Activated T-helper 1 cell treated with anti-CD3 and anti-CD28 coated beads, Interleukin-12 subunit alpha, Interleukin-12 subunit beta, Interleukin-2, Interleukin-4 antibody, amounts not matched to agents 30 ng/mL and 10 ng/mL and 1 ng/mL, durations not matched to agents 14 hours and 24 hours and 36 hours (primary cell): ENCODE measurements at places on chromosomes 6 and 20. TPM values are rescaled to one million over a fixed set of nuclear protein-coding genes. Genes with fewer than 3 reads are reported as not detected.
A peak's percentile ranks its signal among the peaks of the same experiment; 100 is the strongest.

RIMS4 gene
- not detected in 2 replicates for total RNA-seq

GSTA3 gene
- not detected in 2 replicates for total RNA-seq

THEMIS gene
- 10.6 and 11.3 TPM in 2 replicates for total RNA-seq

CDSN gene
- not detected in 2 replicates for total RNA-seq

SPATA25 gene
- 0.59 and 1.1 TPM in 2 replicates for total RNA-seq

NOL7 gene
- 97.7 and 100 TPM in 2 replicates for total RNA-seq

HLA-DRB5 gene
- 15.8 and 20.3 TPM in 2 replicates for total RNA-seq

ABHD16B gene
- total RNA-seq: not detected in 2 replicates

CTCFL gene
- total RNA-seq: not detected in 2 replicates

DNMT3B gene
- 0.75 and 0.93 TPM in 2 replicates for total RNA-seq

TSPO2 gene
- total RNA-seq: not detected in 2 replicates

IL17F gene
- total RNA-seq: 0.27 TPM in 1 of 2 replicates, not detected in the other

NR2E1 gene
- not detected in 2 replicates for total RNA-seq

DNA sequence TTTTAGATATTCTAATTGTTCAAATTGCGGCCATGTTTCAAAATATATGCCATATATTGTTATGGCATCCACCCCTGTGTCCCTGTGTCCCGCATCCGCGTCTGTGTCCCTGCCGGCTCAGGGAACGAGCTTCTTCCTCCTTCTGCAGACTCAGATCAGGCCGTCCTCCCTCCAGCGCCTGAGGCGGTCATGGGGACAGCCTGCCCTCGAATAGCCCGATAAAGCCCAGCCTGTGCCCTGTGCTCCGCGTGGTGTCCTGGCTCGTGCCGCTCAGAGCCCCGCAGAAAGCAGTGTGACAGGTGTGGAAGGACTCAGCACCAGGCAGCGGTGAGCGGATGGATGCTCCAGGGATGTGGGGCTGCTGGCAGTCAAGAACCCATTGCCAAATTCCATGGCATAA is 663.4 kb upstream of the DEFB115 start:
- H3K4me1 ChIP-seq: no peaks in the 10 kb centered on the region
- DNase-seq: no peak
- H3K4me3 ChIP-seq: no peak overlapping the region
- H3K36me3 ChIP-seq: no peaks in the 10 kb centered on the region
- no peaks in the 10 kb centered on the region for H3K27me3 ChIP-seq

GRCh38 chr20:16541226-16541625 is 32.0 kb downstream of the KIF16B start:
- no peak overlapping the region for H3K27ac ChIP-seq
- no peaks in the 10 kb centered on the region for H3K4me1 ChIP-seq
- H3K36me3 ChIP-seq: no peaks in the 10 kb centered on the region
- no peaks in the 10 kb centered on the region for H3K27me3 ChIP-seq
- no peak for DNase-seq
- H3K4me3 ChIP-seq: no peak overlapping the region

- peaks cover 5% of the 10 kb centered on the region for H3K27me3 ChIP-seq
- no peaks in the 10 kb centered on the region for H3K36me3 ChIP-seq
- H3K4me3 ChIP-seq: no peak overlapping the region
- H3K4me1 ChIP-seq: no peaks in the 10 kb centered on the region
- DNase-seq: no peak
- no peak overlapping the region for H3K27ac ChIP-seq
These were observed 180.1 kb upstream of the ARID1B start for GRCh38 chr6:156597095-156597494.

- H3K36me3 ChIP-seq: no peaks in the 10 kb centered on the region
- H3K4me3 ChIP-seq: no peak overlapping the region
- no peaks in the 10 kb centered on the region for H3K4me1 ChIP-seq
- DNase-seq: peak; percentile 19
- H3K27ac ChIP-seq: no peak overlapping the region
These were observed 31.6 kb upstream of the SLC32A1 start for GRCh38 chr20:38692436-38693411.

GRCh38 chr6:169132352-169132940 is 121.2 kb downstream of the THBS2 start:
- no peaks in the 10 kb centered on the region for H3K4me1 ChIP-seq
- no peaks in the 10 kb centered on the region for H3K36me3 ChIP-seq
- no peak for DNase-seq
- peaks cover 5% of the 10 kb centered on the region for H3K27me3 ChIP-seq
- no peak overlapping the region for H3K27ac ChIP-seq
- no peak overlapping the region for H3K4me3 ChIP-seq

- peaks cover 24% of the 10 kb centered on the region for H3K4me1 ChIP-seq
- no peak for DNase-seq
- no peaks in the 10 kb centered on the region for H3K36me3 ChIP-seq
- no peak overlapping the region for H3K27ac ChIP-seq
- H3K27me3 ChIP-seq: peaks cover 55% of the 10 kb centered on the region
These were observed 26.7 kb downstream of the SAYSD1 start for GRCh38 chr6:39088331-39088730.

DNA sequence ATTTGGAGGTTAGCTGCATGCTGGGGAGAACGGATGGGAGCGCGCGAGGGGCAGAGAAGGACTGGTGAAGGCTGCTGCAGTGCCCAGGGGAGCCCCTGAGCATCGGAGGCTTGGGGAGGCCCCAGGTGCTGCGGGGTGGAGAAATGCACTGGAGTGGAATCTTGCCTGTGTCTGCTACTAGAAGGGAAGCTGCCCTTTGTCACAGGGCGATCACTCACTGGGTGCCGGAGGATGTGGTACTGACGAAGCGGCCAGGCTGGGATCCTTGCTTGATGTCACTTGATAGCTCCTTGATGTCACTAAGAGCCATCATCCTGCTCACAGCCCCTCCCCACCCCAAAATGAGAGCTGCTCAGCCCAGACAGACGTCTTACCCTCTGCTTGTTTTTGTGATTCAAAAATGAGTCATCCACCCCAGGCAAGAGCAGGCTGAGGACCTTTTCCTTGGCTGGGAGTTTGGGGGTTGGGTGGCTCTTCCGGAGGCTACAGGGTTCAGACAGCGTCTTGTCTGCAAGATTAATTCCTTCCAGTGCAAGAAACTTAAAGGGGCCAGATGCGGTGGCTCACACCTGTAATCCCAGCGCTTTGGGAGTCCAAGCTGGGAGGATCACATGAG is 62.6 kb upstream of the PMEPA1 start:
- no peak for DNase-seq
- no peaks in the 10 kb centered on the region for H3K4me1 ChIP-seq
- H3K27ac ChIP-seq: no peak overlapping the region
- H3K27me3 ChIP-seq: peaks cover 13% of the 10 kb centered on the region

DNA sequence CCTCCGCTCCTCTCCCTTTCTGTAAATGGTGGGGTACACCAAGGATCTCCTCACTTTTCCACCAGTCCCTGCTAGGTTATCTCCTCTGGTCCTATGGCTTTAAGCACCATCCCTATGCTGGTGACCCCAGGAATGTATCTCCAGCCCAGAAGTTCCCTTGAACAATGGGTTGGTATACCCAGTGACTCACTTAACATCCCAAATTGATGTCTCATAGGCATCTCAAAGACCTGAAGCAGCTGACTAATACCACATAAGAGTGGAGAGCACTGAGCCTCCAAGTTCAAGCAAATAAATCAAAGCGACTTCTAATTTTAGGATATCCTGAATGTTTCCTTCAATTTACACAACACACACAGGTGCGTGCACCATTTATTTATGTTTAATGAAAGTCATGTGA is 48.3 kb downstream of the ADGRF1 start:
- H3K27me3 ChIP-seq: peaks cover 2% of the 10 kb centered on the region
- no peak overlapping the region for H3K4me3 ChIP-seq
- H3K27ac ChIP-seq: no peak overlapping the region
- DNase-seq: no peak
- no peaks in the 10 kb centered on the region for H3K4me1 ChIP-seq

GRCh38 chr6:100281471-100281901 is 183.2 kb downstream of the SIM1 start:
- H3K27ac ChIP-seq: no peak overlapping the region
- H3K4me1 ChIP-seq: no peaks in the 10 kb centered on the region
- peaks cover 3% of the 10 kb centered on the region for H3K27me3 ChIP-seq
- DNase-seq: no peak
- no peaks in the 10 kb centered on the region for H3K36me3 ChIP-seq

- no peaks in the 10 kb centered on the region for H3K4me1 ChIP-seq
- no peak for DNase-seq
- H3K27me3 ChIP-seq: no peaks in the 10 kb centered on the region
These were observed 233.6 kb downstream of the ADGRB3 start for GRCh38 chr6:68868646-68869045.

- H3K36me3 ChIP-seq: no peaks in the 10 kb centered on the region
- H3K4me3 ChIP-seq: no peak overlapping the region
- H3K27me3 ChIP-seq: peaks cover 3% of the 10 kb centered on the region
- peaks cover 23% of the 10 kb centered on the region for H3K4me1 ChIP-seq
- H3K27ac ChIP-seq: no peak overlapping the region
These were observed 261.2 kb downstream of the ADGB start for GRCh38 chr6:146859795-146860495.

GRCh38 chr6:167152862-167153261 is 4.9 kb downstream of the GPR31 start:
- H3K27me3 ChIP-seq: peaks cover 3% of the 10 kb centered on the region
- H3K4me1 ChIP-seq: peaks cover 8% of the 10 kb centered on the region
- no peaks in the 10 kb centered on the region for H3K36me3 ChIP-seq
- no peak overlapping the region for H3K4me3 ChIP-seq
- no peak overlapping the region for H3K27ac ChIP-seq

DNA sequence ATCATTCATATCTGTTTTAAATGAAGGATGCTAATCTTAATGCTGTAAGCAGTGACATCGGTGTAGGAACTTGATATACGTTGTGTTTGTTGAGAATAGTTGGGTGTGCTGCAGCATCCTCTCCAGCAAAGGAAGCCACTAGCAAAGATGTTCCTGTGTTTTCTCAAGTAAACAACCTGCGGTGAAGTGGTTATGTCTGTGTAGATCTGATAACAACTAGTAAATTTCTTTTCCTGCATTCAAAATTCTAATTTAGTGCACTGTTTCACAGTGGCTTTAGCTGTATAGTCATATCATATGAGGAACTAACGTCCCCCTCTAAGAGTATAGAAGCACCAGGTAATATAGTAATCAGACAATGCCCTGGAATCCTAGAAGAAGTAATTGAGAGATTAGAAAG is 38.7 kb downstream of the NCOA7 start:
- H3K27me3 ChIP-seq: no peaks in the 10 kb centered on the region
- H3K36me3 ChIP-seq: peaks cover 14% of the 10 kb centered on the region
- H3K4me1 ChIP-seq: peaks cover 62% of the 10 kb centered on the region
- no peak overlapping the region for H3K4me3 ChIP-seq

GRCh38 chr6:33757906-33758305 is 11.2 kb upstream of the IP6K3 start:
- no peak overlapping the region for H3K4me3 ChIP-seq
- H3K27me3 ChIP-seq: peaks cover 1% of the 10 kb centered on the region
- no peak overlapping the region for H3K27ac ChIP-seq
- DNase-seq: no peak

GRCh38 chr6:163438940-163439335 is 24.4 kb downstream of the QKI start:
- peaks cover 2% of the 10 kb centered on the region for H3K36me3 ChIP-seq
- H3K27me3 ChIP-seq: no peaks in the 10 kb centered on the region
- DNase-seq: no peak
- peaks cover 18% of the 10 kb centered on the region for H3K4me1 ChIP-seq
- H3K4me3 ChIP-seq: no peak overlapping the region

- no peak for DNase-seq
- H3K4me3 ChIP-seq: no peak overlapping the region
- peaks cover 22% of the 10 kb centered on the region for H3K4me1 ChIP-seq
These were observed 86.1 kb upstream of the ZNF217 start for GRCh38 chr20:53679597-53680309.

DNA sequence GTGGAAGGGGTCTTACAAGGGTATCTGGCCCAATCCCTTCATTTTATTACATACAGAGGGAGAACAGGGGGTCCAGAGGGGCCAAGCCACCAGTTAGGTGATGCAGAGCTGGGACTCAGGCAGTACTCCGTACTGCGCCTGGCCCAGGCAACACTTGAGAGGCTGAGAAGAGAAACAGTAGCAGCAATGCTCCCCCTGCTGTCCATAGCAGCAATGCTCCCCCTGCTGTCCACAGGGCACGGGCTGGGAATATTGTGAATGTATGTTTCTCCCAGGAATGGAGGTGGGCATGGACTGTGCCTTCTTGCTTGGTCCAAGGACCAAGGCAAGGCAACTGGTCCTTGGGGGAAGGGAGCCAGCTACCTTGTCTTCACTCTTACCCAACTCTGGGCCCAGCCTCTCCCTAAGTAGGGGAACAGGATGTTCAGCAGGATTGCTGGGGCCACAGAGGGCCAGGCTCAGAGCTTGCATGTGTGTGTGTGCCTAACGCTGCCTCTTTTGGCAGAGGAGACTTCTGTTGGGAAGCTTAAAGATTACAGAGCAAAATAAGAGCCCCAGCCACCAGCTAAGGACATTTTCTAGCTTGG is 14.8 kb upstream of the FAM83C start:
- no peak for DNase-seq
- no peak overlapping the region for H3K4me3 ChIP-seq
- H3K27ac ChIP-seq: peak overlapping the region; percentile 1

DNA sequence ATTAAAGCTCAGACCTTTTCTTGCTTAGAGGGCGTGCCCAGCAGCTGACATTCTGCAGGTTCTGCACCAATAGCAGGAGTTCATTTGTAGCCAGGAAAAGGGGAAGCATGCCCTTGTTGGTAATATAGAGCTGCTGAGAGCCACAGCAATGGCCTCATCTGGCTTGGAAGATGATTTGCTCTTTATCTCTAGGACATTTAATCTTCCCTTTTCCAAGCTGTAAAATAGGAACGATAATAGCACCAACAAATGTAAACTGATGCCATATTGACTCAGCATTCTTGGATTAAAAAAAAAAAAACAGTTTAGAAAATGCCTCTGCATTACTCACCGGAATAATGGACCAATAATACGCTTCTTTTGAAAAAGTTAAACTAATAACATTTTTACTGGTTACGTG is 93.4 kb upstream of the SLC2A12 start:
- peaks cover 9% of the 10 kb centered on the region for H3K27me3 ChIP-seq
- DNase-seq: no peak
- no peaks in the 10 kb centered on the region for H3K4me1 ChIP-seq
- H3K27ac ChIP-seq: no peak overlapping the region

DNA sequence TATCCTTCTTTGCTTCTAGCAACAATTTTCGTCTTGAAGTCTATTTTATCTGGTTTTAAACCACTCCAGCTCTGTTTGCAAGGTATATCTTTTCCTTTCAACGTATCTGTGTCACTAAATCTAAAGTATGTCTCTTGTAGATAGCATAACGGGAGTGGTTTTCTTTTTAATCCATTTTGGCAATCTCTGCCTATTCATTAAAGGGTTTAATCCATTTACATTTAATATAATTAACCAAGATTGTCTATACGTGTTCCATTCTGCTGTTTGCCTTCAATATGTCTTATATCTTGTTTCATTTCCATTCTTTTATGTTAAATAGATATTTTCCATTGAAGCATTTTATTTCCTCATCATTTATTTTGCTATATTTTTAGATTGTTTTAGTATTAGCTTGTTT is 587.9 kb downstream of the C6orf118 start:
- no peak overlapping the region for H3K27ac ChIP-seq
- H3K4me1 ChIP-seq: no peaks in the 10 kb centered on the region
- no peaks in the 10 kb centered on the region for H3K27me3 ChIP-seq
- DNase-seq: no peak
- H3K4me3 ChIP-seq: no peak overlapping the region

GRCh38 chr6:89610149-89610642 is 28.4 kb downstream of the LYRM2 start:
- peak; percentile 65 for DNase-seq
- H3K27ac ChIP-seq: no peak overlapping the region
- H3K4me1 ChIP-seq: peaks cover 15% of the 10 kb centered on the region
- peaks cover 2% of the 10 kb centered on the region for H3K27me3 ChIP-seq

- H3K27me3 ChIP-seq: no peaks in the 10 kb centered on the region
- no peak overlapping the region for H3K4me3 ChIP-seq
- no peaks in the 10 kb centered on the region for H3K36me3 ChIP-seq
- no peak overlapping the region for H3K27ac ChIP-seq
- no peak for DNase-seq
These were observed 208.0 kb downstream of the ARHGAP18 start for GRCh38 chr6:129501740-129502660.

- H3K4me1 ChIP-seq: peaks cover 43% of the 10 kb centered on the region
- H3K4me3 ChIP-seq: no peak overlapping the region
- no peak for DNase-seq
These were observed 63.9 kb upstream of the MRPS10 start for GRCh38 chr6:42281570-42281969.
